ENCODE measurements at places on chromosomes 2 and 18. TPM values are rescaled to one million over a fixed set of nuclear protein-coding genes. Genes with fewer than 3 reads are reported as not detected.

GRCh38 chr2:234702731-234703225 lies 205.9 kb upstream of the ARL4C start:
- DNase-seq = no peak

- no peak for DNase-seq
Observed at GRCh38 chr2:133286326-133286922, 281.8 kb downstream of the NCKAP5 start.

- peak; percentile 67 for DNase-seq
Observed at GRCh38 chr2:237128026-237128703, 42.5 kb downstream of the COPS8 start.

- no peak for DNase-seq
Observed at GRCh38 chr18:8615397-8616027, 6.3 kb downstream of the RAB12 start.

- peak; percentile 71 for DNase-seq
Observed at GRCh38 chr2:200905618-200906296, 16.6 kb downstream of the NIF3L1 start.

- DNase-seq = peak; percentile 72
Observed at GRCh38 chr2:96143848-96144480, 1.3 kb downstream of the DUSP2 start.

- no peak for DNase-seq
Observed at GRCh38 chr18:79564441-79564840, 115.2 kb upstream of the CTDP1 start.

RNF152 gene
- polyA plus RNA-seq = 13.3 TPM

CHRNA1 gene
- polyA plus RNA-seq = 0.24 TPM

OBSL1 gene
- 138 TPM for polyA plus RNA-seq

GRCh38 chr18:58405107-58405898 lies 223.6 kb downstream of the ALPK2 start:
- DNase-seq = no peak

RAPH1 gene
- 25.8 TPM for polyA plus RNA-seq

DNA sequence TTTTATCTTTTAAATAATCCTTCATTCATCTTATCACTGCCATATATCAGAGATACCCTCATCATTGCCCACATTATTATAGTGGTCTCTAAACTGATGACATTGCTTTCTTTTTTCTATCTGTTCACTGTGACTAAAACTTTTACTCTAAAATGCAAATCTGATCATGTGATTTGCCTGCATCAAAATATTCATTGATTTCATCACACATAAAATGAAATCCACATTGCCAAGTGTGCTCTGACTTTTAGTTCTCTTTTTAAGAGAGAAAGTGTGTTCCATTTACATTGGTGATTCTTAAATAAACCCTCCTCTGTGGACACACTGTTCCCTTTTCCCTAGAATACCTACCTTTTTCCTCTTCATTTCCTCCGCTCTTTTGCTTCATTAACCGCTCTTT lies 7.5 kb downstream of the REL start:
- DNase-seq = no peak

- DNase-seq = no peak
Observed at GRCh38 chr2:111128096-111128495, 7.4 kb downstream of the BCL2L11 start.

DNA sequence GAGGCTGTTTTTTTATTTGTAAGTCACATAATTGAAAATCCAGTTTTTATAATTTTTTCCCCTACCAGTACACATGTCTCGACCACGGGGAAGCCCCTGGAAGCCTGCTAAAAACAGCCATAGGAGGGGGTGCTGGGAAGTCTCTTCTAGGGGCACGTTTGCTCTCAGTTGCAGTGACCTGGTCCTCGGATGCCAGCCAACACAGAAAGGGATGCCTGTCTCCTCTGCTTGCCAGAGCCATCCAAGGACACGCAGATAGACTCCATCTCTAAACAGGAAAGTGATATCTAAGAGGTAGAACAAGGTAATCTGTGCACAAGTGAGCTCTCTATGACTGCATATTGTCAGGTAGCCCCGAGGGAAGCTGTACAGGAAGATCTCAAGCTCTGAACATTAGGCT lies 255.8 kb downstream of the SETBP1 start:
- no peak for DNase-seq

DNA sequence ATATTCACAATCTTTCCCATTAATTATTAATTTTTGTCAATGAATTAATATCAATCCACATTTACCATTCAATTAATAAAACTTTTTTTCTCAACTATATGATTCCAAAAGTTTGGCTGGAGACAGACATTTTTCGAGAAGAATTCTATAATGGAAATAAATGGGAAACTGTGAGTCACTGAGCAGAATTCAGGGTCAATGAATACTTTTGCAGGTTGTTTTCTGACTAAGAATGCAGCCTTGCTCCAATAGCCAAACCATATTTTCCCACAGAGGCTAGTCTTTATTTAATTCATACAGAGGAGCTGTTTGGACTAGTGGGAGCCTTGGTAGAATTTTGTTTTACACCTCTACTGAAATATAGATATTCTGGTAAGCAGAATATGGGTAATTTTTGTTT lies 82.3 kb downstream of the ARHGAP28 start:
- DNase-seq = no peak

DNA sequence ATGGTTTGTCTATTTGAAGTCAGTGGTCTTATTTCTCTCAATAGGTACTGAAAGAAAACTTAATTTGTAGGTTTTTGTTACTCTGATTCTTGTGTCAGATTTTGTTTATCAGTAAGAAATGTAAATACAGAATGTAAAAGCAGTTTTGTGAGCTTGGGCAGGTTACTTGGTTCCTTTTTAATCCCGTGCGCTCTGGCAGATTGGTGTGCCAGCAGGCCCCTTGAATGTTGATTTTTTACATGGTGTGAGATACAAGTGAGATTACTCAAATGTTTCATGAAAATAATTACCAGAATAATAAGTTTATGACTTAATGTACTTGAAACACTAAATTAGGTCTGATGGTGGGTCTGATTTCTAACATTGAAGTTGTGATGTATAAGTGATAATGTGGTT lies 13.4 kb downstream of the HNRNPA3 start:
- no peak for DNase-seq

HOXD4 gene
- 0.67 TPM for polyA plus RNA-seq

DNA sequence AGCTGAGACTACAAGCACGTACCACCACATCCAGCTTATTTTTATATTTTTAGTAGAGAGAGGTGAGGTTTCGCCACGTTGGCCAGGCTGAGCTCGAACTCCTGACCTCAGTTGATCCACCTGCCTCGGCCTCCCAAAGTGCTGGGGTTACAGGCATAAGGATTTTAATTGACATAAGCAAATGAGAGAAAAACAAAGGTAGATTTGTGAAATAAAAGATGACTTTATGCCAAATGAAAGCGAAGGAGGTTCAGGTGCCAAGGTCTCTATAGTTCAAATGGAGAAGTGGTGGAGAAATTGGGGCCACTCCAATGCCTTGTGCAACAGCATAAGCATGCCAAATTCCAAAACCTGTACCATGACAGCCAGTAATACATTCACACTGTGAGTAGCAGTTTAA lies 180.6 kb downstream of the MREG start:
- DNase-seq = no peak

GRCh38 chr2:5203134-5203755 lies 488.9 kb upstream of the SOX11 start:
- DNase-seq = no peak

GRCh38 chr2:239106314-239106908 lies 258.5 kb downstream of the TWIST2 start:
- DNase-seq = no peak

KIF5C gene
- 16.3 TPM for polyA plus RNA-seq

DNA sequence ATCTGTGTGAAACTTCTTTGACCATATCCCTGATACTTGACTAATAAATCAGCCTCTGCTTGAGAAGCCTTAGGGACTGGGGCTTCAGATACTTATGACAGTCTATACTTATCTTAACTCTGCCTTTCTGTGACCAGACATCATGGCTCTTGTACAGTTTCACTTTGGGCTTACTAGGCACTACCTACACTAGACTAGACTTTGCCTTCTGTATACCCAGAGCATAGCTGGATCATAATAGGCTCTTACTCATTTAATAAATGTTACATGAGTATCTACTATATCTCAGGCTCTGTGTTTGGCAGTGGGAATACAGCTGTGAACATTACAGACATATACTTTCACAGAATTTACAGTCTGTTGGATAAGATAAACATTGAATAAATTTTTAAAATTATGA lies 9.0 kb downstream of the UGP2 start:
- no peak for DNase-seq

ZEB2 gene
- 292 TPM for polyA plus RNA-seq
